Right ventricle myocardium superior (tissue), 1 donor: ENCODE measurements at places on chromosomes 16 and 17. TPM values are rescaled to one million over a fixed set of nuclear protein-coding genes. Genes with fewer than 3 reads are reported as not detected.

TP53TG3B gene
- total RNA-seq, result not detected

CSH1 gene
- not detected for total RNA-seq

KRT15 gene
- total RNA-seq, result not detected

SLC5A11 gene
- total RNA-seq, result not detected

EVPL gene
- 0.08 TPM for total RNA-seq

ZNF830 gene
- total RNA-seq, result 8.9 TPM

ZFPM1 gene
- 3.6 TPM for total RNA-seq

TMC7 gene
- total RNA-seq, result 0.67 TPM

PABPN1L gene
- total RNA-seq, result not detected

LIMD2 gene
- total RNA-seq, result 2.4 TPM

FA2H gene
- 0.16 TPM for total RNA-seq

WNK4 gene
- total RNA-seq, result not detected

GRCh38 chr16:89142474-89143195 lies 28.9 kb upstream of the CDH15 start:
- no peak for DNase-seq

DNA sequence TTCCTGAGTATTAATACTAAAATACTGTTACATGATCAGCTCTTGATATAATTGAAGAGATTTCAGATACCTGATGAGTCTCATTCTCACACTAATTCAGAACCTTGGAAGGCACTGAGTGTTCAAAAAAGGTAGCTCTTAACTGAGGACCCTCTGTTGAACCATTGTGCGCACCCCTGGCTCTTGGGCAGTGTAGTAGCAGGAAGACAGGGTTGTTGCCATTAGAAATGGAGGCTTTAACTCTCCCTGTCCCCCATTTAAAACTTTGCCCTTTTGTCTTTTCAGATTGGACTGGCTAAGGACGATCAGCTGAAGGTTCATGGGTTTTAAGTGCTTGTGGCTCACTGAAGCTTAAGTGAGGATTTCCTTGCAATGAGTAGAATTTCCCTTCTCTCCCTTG lies 1.8 kb downstream of the EIF1 start:
- DNase-seq, result no peak

DNA sequence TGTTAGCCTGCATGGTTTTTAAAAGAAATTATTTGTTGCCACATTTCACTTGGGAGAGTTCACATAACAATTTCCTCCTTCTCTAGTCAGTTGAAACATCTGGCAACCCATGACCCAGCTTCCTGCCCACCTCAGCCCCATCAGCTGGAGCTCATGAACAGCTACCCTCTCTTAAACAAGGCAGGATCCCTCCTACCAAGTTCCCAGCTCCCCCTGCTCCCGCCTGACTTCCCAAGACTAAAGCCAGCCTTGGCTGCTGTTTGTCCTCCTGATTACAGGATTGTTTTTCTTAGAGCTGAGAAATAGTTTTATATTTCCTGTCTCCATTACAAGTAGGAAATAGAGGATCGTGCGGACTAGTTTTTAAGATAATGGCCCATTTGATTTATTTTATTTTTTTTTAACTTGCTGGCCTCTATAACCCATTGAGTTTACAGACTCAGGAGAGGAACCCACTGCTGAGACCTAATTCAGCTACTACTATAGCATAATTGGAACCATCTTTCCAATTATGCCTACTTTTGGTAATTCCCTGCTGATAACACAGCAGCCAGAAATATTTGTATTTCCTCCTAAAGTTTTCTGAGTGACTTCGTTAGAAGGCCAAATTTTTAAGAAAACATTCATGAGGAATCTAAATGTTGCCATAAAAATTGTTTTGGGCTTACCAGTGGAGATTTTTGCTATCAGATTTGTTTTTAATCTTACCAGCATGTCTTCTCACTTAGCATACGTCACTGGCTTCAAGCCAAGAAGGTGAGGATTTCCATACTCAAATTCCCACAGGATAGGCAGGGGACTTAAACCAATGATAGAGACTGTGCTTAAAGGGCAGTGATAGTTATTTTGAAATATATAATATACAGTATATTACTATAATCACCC lies 90.0 kb downstream of the ELAC2 start:
- no peak for DNase-seq

GRCh38 chr17:79071161-79071740 lies 3.4 kb upstream of the ENGASE start:
- no peak for DNase-seq

DNA sequence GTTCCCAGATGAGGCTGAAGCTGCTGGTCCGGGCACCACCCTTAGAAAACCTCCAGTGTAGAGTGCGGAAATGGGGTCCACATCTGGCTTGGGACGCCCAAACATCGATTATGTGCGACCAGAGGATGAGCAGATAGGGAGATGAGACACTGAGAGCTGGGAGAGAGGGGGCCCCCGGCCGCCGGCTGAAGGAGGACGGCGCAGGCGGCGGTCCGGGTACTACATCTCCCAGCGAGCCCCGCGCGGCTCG lies 182 bp upstream of the SPECC1 start:
- peak; percentile 88 for DNase-seq

DNA sequence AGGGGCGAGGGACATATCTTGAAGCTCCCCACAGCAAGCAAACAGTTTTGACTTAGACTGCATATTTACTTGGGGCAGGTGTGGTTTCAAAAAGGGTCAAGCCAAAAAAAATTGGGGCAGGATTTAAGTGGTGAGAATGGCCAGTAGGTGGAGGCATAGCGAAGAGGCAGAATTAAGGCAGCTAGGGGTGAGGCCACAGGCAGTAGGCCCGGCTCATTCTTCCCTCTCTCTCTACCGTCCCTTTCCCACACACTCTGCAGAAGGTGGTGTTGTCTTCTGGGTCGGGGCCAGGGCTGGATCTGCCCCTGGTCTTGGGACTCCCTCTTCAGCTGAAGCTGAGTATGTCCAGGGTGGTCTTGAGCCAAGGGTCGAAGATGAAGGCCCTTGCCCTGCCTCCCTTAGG lies 2.6 kb downstream of the SHBG start:
- DNase-seq, result no peak

DNA sequence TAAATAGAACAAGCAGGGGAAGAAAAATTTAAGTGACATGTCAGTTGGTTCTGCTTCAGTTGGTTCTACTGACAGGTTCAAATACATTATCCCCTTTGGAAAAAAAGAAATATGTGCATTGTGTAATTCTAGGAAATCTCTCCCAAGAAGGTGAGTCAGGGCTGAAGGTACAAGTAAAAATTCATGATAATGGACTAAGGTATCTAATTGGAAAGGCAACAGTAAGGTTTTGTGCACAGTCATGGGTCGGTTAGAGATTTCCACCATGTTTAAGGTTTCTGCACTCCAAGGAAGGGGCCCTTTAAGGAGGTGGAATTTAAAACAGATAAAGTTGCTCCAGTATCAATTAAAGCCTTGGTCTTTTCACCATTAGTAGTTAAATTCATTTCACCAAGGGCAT lies 17.9 kb upstream of the B4GALNT2 start:
- no peak for DNase-seq

GRCh38 chr16:53121661-53122060 lies 66.9 kb downstream of the CHD9 start:
- DNase-seq, result no peak

- DNase-seq, result no peak
These were observed 128.2 kb downstream of the CLEC16A start for GRCh38 chr16:11072420-11073153.

DNA sequence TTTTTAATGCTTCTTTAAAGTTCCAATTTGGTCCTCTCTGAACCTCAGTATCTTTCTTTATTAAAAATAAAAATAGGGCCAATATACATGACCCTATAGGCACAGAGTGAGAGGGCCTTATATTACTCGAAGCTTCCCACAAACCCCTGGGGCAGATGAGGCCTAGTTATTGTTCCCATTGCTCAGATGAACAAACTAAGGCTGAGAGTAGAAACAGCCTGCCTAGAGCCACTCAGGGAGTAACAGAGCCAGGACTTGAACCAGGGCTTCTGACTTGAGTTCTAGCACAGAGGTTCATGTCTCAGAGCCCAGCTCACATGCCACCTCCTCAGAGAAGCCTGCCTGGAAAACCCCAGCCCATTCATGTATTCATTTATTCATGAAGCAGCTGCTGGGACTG lies 7.7 kb downstream of the BCL7C start:
- DNase-seq, result no peak

DNA sequence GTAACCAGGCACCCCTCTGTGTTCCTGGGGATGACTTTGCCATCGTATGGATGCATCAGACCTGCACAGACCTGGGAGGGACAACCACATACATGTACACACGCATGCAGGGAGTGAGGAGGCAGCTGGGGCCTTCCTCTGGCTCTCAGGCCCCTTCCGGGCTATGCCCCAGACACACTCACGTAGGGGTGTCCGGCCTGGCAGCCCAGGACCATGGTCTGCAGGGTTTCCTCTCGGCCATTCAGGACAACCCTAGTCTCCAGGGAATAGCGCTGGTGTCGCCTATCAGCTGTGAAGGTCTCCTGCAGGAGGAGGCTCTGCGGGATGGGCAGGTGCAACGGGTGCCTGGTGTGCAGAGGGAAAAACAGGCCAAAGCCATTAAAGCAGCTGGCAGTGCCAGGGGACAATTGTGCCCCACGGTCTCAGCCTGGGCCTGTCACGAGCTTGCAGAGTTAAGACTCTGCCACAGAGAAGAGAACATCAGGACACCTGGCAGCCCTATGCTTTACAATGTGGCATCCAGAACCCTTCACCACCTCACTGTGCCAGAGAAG lies 101.4 kb downstream of the RMI2 start:
- DNase-seq, result no peak

GRCh38 chr17:76034428-76035350 lies 7.6 kb upstream of the EVPL start:
- no peak for DNase-seq

- DNase-seq, result peak; percentile 93
These were observed 70.8 kb upstream of the TNRC6C start for GRCh38 chr17:77887464-77888241.

DNA sequence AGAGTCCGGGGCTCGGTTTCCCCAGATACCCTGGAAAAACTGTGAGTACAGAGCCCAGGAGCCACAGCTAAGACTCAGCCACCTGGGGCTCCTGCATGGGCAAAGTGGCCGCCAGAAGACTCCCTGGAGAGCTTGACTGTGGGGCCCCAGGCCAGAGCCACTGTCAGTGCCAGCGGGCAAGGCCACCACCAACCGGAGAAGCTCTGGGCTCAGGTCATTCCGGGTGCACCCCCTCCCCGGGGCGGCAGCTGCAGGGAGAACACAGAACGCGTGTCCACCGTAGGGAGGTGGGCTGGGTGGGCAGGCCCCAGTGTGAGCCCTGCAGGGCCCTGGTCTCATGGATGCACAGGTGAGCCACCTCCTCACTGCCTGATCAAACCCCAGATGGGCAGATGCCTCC lies 22.3 kb upstream of the RBFOX3 start:
- DNase-seq, result no peak

DNA sequence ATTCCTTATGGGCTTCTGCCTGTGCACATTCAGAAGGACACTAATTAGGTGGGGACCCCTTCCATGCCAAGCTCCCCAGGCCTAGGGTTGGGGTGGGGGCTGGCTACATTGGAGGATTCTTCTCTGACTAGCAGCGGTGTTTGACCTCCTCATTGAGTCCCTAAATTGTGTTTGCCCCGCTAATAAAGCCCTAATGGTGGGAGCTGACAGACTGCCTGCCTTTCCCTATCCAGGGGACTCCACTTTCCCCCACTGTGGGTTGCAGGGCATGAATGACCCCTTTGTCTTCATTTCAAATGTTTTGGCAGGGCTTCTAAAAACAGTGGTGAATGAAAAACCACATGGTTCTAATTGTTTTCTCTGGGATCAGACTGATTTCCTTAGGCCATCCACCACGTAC lies 476.8 kb upstream of the CDH11 start:
- DNase-seq, result no peak

DNA sequence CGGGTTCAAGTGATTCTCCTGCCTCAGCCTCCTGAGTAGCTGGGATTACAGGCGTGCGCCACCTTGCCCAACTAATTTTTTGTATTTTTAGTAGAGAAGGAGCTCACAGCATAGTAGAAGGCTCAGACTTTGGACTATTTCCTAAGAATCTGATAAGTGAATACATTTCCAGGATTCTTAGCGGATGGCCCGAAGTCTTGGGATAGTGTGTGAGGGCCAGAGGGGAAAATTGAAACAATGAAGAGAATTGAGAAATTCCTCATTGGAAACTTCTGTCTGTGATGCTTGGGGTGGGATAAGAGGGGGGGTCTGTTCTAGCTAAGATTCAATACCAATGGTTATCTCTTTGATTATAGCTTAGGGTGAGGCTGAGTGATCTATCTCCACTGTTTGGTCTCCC lies 183.3 kb downstream of the MSI2 start:
- no peak for DNase-seq

DNA sequence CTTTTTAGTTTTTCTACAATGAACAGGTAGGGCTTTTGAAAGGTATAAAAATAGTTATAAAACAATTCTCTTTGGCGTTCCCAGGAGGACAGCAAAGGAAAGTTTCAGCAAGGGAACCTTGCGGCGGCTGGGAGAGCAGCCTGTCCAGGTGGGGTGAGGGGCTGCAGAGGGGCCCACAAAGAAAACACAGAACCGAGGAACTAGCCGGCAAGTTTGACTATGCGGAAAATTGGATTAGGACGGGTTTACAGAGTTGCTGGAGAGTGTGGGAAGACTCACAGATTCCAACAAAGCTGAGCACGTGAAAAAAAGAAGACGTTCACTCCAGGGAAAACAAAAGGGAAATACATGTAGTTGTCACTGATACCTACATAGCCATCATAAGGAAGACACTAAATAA lies 40.2 kb upstream of the METTL16 start:
- no peak for DNase-seq

DNA sequence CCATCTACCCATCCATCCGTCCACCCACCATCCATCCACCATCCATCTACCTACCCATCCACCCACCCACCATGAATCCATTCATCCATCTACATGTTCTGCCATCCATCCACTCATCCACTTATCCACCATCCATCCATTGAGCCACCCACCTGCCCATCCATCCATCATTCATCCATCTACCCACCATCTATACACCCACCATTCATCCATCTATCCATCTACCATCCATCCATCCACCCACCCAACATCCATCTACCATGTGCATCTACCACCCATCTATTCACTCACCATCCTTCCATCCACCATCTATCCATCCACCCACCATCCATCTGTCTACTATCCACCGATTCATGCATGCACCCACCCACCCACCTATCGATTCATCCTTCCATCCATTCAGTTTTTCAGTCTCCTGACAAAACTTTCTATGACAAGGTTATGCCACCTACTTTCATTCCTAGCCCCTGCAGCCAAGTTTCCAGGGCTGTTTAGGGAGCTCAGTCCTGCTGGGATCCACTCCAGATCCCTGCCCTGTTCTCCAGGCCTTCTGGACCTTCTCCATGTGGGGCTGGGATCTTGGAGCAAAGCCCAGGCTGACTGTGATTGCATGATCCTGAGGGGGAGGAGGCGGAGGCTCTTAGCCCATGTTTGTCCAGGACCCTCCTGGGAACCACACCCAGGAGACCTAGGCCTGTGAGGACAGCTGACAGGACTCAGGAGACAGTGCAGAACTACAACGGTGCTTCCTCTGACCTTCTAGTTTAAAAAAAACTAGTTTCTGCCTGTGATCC lies 27.4 kb downstream of the BCO1 start:
- DNase-seq, result peak; percentile 92
